ENCODE measurements at places on chromosomes 2 and 18. TPM values are rescaled to one million over a fixed set of nuclear protein-coding genes. Genes with fewer than 3 reads are reported as not detected.

GRCh38 chr2:44912660-44913059 is 28.8 kb upstream of the SIX3 start:
- DNase-seq: no peak

DNA sequence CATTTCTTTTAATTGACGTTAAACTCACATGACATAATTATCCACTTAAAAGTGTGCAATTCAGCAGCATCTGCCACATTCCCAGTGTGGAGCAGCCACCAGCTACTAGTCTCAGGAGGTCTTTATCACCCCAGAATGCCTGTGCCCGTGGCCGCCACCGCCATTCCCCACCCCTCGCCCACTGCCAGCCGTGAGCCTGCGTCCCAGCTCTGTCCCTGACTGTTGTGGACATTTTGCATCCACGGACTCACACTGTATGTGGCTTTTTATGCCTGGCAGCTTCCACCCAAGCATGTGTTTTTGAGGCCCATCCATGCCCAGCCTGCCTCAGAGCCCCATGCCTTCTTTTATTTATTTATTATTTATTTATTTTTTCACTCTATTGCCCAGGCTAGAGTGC is 9.2 kb downstream of the BOK start:
- no peak for DNase-seq

DNA sequence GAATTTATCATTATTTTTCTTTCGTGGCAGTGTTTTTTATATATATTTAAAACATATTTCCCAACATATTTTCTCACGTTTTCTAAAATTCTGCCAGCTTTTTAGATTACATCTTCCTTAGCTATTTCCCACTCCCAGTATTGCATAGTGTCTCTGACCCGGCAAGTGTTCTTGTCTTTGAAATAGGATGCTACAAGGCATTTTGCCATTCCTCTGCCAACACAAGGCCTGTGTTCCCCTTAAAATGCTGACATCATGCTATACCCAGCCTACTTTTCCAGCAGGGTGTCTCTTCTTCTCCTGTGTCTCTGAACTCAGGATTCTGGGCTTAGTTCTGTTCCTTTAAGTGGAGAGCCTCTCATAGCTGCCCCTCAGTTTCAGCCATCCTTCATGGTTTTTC is 115.2 kb downstream of the DIS3L2 start:
- DNase-seq: no peak

DNA sequence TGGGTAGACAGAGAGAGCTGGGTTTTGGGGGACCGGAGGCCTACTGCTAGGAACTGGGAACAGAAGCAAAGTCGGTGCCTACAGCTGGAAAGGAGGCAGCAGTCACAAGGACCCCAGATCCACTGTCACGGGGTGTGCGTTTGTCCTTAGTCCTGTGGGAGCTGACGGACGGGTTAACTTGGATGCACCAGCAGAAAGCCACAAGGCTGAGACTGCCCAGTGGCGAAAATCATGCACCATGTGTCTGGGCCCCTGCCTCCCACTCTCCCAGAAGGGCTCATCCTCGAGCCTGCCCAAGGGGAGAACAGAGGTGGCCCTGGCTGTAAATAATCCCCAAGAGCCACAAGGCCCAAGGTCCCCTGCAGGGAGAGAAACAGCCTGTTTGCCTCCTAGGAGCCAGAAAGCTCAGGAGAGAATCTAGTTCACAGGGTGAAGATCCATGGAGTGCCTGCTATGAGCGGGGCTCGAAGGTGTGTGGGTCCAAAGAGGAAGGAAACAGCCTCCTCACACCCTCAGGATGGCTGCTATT is 11.7 kb upstream of the RALB start:
- no peak for DNase-seq

- no peak for DNase-seq
Observed at GRCh38 chr2:209321076-209321475, 102.8 kb upstream of the MAP2 start.

DNA sequence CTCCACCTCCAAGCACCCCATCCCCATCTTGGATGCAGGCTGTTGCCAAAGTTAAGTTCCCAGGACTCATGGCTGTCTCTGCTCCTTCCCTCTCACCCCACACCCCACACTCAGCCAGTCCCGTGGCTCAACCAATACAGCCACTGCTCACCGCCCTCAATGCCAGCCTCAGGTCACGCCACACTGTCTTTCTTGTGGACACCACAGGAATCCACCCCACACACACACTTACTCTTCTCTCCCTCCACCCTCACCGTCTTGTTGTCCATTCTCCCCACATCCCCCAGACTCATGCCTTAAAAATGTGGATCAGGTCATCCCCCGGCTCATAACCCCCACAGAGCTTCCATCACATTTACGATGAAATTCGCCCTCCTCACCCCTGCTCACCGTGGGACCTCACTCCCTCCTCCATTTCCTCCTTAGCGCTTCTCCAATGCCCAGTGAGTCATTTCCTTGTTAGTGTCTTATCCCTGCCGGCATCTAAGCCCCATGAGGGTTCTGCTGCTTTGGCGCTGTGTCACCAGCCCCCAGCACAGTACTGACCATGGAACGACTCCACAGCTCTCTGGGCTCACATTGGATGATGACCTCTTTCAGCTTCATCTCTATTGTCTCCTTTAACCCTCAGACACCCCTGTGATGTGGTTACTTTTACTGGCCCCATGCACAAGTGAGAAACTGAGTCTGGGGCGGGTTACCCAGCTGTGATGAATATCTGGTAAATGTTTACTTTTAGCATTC is 13.8 kb downstream of the MLPH start:
- no peak for DNase-seq

GRCh38 chr2:158473719-158474392 is 17.1 kb downstream of the PKP4 start:
- no peak for DNase-seq

DNA sequence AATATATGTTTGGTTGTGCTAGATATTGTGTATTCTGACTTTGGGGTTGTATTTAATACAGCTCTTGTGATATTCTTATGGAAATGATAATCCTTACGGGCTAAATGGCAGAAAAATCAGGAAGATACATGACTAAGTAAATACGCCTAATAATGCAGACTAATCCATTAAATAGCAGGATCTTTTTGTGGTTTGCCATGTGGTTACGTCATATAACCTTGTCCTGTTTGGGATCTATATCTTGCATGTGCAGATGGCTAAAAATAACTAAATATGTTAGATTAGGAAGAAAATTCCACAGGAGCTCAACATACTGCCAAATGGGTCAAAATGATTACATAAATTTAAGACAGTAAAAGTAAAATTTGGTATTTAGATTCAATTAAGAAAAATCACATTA is 83.0 kb downstream of the NEB start:
- DNase-seq: no peak

DNA sequence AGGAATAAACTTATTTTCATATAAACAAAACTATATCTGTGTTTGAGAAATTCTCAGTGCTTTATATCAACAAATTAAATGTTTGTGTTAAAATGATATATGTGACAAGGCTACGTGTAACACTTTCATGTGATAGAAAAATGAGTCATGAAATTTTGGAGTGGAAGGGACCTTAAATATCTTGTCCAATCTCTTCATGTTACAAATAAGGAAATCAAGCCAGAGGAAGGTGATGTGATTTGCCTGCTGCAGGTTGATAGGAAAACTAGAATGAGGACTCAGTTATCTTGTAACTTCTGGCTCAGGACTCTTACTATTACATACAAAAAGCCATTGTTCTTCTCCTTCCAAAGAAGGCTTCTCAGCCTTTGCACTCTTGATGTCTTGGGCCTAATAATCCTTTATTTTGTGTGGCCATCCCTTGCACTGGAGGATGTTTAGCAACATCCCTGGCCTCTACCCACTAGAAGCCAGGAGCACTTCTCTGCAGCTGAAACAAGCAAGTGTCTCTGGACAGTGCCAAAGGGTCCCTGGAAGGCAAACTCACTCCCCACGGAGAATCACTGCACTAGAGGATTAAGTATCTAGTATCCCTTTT is 43.0 kb upstream of the NARS1 start:
- no peak for DNase-seq

GRCh38 chr2:7022492-7023385 is 105.5 kb downstream of the RNF144A start:
- DNase-seq: no peak

GRCh38 chr2:189830510-189830909 is 46.3 kb downstream of the PMS1 start:
- DNase-seq: no peak

- DNase-seq: no peak
Observed at GRCh38 chr2:197614532-197614931, 60.9 kb downstream of the RFTN2 start.

- no peak for DNase-seq
Observed at GRCh38 chr18:61833387-61833786, 59.4 kb downstream of the RNF152 start.

The PARD3B gene
- not detected for total RNA-seq

The RNF103 gene
- 12.9 TPM for total RNA-seq
